ENCODE measurements at places on chromosomes 1 and 21.

GRCh38 chr1:28417441-28417922, 47.9 kb downstream of the PHACTR4 start:
- no peak for DNase-seq

DNA sequence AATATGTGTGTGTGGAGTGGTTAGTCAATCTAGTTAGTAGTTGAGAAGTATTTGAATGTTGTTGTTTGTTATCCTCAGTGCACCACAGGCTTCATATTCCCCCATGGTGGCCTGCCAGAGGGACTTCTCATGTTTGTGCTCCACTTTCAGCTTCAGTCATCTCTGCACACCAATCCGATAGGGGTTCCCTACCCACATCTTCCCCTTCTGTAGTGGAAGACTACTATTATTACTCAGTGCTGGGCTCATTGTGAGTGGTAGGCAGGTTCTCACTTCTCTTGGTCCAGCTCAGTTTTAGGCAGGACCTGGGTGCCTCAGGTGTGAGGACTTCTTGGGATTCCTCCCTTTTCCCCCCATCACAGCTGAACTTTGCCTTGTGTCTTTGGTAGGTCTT, 14.2 kb downstream of the MT1HL1 start:
- DNase-seq, result no peak

- peak; percentile 3 for DNase-seq
Measured at GRCh38 chr1:184036517-184036949, 995 bp downstream of the COLGALT2 start.

GRCh38 chr1:155297384-155297783, 3.9 kb downstream of the PKLR start:
- no peak for DNase-seq

GRCh38 chr1:86389307-86389706, 6.8 kb downstream of the ODF2L start:
- no peak for DNase-seq

- DNase-seq, result no peak
Measured at GRCh38 chr1:234525099-234525799, 46.3 kb upstream of the TARBP1 start.

GRCh38 chr1:165871311-165872067, 44.1 kb downstream of the UCK2 start:
- DNase-seq, result no peak

DNA sequence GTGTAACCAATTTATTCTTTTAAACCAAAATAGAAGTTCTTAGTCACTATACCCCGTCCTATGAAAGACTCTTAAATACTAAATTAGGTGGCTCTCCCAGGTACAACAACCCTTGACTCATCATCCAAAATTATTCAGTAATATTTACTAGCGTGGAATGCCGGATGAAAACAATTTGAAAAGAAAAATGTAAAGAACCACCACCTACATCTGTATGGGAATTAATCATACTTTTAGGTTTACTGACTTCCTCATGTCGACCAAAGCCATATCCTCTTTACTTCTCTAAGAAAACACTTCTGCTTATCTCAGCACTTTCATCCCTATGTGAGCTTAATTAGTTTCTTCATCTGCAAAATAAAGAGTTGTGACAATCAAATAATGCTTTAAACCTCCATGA, 139.6 kb downstream of the AKT3 start:
- no peak for DNase-seq

- no peak for DNase-seq
Measured at GRCh38 chr1:22527122-22527521, 36.2 kb upstream of the EPHA8 start.

- no peak for DNase-seq
Measured at GRCh38 chr1:7526196-7526866, 244.8 kb upstream of the VAMP3 start.
